ENCODE measurements at places on chromosomes 16 and 17.

- peak; percentile 63 for DNase-seq
Measured at GRCh38 chr17:78185981-78186691, 716 bp downstream of the TK1 start.

- DNase-seq: no peak
Measured at GRCh38 chr17:49585422-49586027, 9.9 kb downstream of the NXPH3 start.

DNA sequence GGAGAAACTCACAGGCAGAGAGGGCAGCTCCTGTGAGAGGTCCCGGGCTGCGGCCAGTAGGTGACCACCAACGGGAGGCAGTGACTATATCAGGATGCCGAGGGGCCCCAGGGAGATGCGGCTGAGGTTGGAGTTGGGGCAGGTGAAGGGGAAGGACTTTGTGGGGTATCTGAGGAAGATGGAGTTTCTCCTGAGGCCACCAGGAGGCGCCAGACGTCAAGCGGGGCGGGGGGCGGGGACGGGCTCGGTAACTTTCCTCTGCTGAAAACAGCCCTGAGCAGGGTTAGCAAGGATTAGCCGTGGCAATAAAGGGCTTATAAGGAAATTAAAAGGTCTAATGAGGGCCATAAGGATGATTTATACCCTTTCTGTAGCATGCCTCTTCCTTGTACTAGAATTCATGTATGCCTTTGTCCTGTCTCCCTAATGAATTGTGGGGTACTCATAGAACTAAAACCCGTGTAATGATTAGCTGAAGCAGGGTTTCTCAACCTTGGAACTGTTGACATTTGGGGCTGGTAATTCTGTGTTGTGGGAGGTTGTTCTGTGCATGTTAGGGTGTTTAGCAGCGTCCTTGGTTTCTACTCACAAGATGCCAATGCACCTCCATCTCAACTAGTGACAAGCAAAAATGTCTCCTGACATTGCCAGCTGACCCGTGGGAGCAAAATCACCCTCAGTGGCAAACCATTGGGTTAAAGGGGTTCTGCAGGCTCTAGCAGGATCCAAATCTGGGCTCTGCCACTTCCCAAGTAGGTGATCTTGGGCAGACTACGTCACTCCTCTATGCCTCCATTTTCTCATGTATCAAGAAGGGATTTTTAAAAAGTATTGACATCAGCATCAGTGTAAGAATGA, 74.8 kb upstream of the GRIN2A start:
- DNase-seq: peak; percentile 43

GRCh38 chr17:13395346-13395745, 206.4 kb downstream of the HS3ST3A1 start:
- no peak for DNase-seq

- DNase-seq: peak; percentile 11
Measured at GRCh38 chr17:51083981-51084380, 36.7 kb downstream of the SPAG9 start.

DNA sequence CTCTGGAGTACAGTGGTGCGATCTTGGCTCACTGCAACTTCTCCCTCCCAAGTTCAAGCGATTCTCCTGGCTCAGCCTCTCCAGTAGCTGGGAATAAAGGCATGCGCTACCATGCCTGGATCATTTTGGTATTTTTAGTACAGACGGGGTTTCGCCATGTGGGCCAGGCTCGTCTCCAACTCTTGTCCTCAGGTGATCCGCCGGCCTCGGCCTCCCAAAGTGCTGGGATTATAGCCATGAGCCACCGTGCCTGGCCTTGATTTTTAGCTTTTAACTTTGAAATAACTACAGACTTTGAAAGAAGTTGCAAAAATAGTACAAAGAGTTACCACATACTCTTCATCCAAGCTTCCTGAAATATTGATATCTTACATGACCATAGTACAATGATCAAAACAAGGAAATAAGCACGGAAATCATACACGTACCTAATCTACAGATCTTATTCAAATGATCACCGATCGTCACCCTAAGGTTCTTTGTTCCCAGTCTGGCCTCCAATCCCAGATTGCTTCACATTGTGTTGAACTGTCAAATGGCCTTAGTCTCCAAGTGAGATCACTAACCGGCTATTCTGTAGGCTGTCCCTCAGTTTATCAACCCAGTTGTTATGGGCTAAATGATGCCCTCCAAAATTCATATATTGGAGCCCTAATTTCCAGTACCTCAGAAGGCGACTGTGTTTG, 18.4 kb downstream of the NPIPA1 start:
- DNase-seq: no peak

DNA sequence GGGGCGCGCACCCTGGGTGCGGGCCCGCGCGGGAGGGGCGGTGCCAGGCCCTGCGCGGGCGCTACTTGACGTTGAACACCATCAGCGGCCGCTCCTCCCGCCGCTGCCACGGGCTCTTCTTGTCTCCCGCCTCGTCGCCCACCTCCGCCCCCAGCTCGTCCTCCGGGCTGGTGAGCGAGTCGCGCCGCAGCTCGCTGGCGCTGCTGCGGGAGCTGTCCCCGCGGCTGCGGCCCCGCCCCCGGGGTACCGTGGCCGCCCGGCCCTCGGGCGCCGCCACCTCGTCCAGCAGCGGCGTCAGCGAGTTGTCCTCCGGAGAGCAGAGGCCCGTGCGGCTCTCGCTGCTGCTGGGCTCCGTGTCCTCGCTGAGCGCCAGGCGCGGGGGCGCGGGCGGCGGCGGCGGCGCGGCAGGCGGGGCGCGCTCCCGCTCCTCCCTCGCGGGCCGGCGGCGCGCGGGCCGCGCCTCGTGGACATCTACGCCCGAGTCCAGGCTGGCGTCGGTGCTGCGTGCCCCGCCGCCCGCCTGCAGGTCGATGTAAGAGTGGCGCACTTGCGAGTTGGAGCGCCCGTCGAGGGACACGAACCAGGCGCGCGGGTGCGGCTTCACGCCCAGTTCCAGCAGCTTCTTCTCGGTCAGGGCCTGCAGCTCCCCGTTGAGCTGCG, 8.7 kb downstream of the GRN start:
- no peak for DNase-seq

DNA sequence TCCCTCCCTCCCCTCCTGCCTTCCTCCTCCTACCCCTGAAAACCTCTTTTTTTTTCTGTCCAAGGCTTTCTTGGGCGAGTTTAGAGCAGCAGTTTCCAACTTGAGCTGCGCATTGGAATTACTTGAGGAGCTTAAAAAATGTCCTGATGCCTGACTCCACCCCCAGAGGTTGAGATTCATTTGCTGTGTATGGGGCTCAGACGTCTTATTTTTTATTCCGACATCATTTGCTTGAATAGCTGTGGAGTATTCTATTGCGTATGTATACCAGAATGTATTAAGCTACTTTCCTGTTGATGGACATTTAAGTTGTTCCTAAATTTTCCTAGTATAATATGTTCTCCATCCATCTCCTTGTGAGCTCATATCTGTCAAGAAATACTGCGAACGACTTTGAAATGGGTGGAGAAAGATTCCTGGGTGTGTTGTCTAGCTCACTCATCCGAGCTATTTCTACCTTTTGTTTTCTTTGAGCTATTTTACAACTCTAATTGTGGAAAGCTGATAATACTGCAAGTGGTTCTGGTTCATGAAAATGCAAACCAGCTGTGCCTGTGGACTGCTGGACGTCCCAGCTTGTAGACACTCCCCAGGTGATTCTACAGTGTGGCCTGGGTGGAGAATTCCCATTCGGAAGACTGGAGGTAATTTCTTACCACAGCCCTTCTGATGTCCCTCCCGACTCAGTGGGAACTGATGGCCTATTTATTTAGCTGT, 40.5 kb downstream of the CMIP start:
- DNase-seq: no peak

DNA sequence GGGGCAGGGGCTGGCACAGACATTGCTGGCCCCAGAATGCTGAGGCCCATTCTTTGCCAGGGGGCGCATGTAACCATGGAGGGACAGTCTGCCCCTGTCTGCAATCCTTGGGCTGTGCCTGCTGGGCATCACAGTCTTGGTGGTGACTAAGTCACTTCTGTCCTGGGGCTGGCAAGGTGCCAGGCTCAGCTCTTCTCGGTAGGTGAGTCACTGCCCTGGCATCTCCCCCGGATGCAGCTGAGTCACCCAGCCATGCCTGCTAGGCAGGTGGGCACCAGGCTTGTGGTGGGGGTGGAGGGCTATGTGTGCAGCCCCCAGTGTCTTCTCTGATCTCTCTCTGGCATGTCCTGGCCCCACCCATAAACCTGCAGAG, 5.6 kb downstream of the RARA start:
- peak; percentile 74 for DNase-seq

DNA sequence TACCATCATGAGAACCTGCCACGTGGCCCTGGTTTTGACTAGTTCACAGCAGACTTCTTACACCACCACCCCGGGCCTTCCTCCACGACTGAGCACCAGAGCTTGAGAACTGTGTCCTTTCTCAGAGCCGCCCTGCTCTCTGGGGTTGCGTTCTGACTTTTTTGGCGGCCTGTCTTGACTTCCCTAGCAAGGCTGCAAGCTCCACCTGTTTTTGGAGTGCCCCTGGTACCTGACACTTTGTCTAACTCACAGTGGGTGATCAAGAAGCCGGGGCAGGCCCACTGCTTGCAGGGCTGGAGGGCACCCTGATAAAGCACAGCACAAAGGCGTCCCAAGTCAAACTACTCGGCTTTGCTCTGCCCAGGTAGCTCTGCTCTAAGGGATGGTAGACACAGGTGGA, 154.3 kb downstream of the SDK2 start:
- no peak for DNase-seq

DNA sequence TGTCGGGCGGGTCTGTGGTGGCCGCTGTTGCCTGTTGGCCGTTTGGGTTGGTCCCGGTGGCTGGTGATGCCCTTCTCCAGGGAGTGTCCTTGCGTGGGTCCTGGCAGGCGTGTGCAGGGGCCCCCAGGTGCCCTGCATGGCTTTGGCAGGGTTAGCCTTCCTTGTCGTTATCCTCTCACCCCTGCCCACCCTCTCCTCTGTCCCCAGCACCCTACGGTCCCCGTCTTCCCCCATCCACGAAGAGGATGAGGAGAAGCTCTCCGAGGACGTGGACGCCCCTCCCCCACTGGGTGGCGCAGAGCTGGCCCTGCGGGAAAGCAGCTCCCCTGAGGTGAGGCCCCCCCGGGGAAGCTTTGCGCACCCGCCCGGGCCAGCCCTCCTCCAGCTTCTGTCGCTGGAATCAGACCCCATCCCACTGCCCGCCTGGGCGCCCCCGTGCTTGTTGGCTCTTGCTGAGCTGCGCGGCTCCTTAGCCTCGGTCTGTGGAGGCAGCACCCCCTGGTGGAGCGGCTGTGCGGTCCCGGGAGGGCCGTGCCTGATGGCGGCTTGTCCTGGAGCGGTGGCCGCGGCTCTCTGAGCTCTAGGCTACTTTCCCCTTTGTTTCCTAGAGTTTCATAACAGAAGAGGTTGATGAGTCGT, 10.6 kb upstream of the NUDT16L1 start:
- peak; percentile 84 for DNase-seq

DNA sequence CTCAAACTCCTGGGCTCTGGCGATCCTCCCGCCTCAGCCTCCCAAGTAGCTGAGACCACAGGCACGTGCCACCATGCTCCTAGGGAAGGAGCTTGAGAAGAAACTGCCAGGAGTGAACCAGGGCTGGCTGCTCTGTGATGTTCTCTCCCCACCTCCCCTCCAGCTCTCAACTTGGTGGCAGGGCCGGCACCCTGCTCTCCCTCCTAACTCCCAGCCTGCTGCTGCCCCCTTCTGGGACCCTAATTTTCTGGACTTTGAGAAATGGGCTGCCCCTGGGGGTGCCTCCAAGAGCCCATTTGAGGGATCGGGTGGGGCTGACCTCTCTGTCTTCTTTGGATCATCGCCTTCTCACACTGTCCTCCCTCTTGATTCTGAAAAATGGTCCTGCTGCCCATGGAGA, 14.9 kb upstream of the STAT3 start:
- peak; percentile 69 for DNase-seq

- DNase-seq: no peak
Measured at GRCh38 chr16:57556941-57557541, 14.6 kb downstream of the ADGRG5 start.

DNA sequence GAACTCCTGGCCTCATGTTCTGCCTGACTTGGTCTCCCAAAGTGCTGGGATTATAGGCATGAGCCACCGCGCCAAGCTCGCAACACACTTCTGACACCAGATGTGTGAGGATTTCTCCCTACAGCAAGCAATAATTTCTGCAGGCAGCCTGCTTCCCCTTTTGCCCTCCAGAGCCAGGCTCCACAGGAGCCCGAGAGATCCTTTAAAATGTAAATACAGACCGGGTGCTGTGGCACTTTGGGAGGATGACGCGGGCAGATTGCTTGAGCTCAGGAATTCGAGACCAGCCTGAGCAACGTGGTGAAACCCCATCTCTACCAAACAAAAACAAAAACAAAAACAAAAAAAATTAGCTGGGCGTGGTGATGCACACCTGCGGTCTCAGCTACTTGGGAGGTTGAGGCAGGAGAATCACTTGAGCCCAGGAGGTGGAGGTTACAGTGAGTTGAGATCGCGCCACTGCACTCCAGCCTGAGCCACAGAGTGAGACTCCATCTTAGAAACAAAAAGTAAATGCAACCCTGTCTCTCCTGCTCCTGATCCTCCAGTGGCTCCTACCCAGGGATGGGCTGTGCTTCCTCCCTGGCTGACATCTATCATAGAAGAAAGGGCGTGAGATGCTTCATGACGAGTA, 14.7 kb downstream of the C16orf96 start:
- DNase-seq: no peak

GRCh38 chr17:42519546-42520491, 16.2 kb upstream of the NAGLU start:
- no peak for DNase-seq

GRCh38 chr17:40075201-40075941, 12.6 kb downstream of the THRA start:
- peak; percentile 89 for DNase-seq

GRCh38 chr17:382644-383533, 30.3 kb upstream of the RPH3AL start:
- DNase-seq: peak; percentile 35

- no peak for DNase-seq
Measured at GRCh38 chr17:70278844-70279462, 109.6 kb downstream of the KCNJ2 start.

DNA sequence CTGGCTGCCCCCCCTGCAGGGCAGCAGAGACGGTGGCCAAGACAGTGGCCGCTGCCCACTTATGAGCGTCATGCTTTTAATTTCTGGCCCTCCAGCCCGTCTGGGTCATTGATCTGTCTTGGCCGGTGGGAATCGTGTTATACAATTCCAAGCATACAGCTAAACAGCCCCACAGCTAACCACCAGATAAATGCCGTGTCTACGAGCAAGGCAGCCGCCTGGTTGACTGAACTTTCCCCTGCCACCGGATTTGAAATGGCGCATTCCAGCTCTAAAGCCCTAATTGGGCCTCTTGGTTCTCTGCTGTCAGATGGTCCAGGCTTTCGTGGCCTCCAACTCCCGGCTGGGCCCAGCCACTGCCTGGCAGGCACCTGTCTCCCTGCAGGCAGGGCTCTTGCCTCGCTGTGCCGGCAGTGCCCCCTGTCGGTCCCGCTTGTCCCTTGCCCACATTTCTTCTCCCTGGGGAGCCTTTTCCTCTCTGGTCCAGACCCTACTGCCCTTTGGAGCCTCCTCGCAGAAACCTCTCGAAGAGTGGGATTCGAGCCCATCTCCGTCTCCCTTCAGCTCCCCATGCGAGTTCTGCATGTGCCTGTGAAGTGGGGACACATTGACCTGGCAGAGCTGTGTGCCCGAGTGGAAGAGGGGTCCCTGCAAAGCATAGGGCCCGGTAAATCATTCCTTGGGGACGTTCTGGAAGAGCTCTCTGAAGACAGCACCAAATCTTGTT, 1.8 kb upstream of the RBFOX3 start:
- peak; percentile 65 for DNase-seq

GRCh38 chr17:15038656-15039055, 226.5 kb downstream of the PMP22 start:
- no peak for DNase-seq

GRCh38 chr17:47719411-47720152, 13.5 kb upstream of the TBX21 start:
- DNase-seq: peak; percentile 82

All from NB4 (cell line).